Activated CD8-positive, alpha-beta memory T cell treated with anti-CD3 and anti-CD28 coated beads, Interleukin-2, amount 10 ng/mL, durations not matched to agents 7 days and 5 days (primary cell): ENCODE measurements at places on chromosomes 6 and 20. TPM values are rescaled to one million over a fixed set of nuclear protein-coding genes. Genes with fewer than 3 reads are reported as not detected.

DNA sequence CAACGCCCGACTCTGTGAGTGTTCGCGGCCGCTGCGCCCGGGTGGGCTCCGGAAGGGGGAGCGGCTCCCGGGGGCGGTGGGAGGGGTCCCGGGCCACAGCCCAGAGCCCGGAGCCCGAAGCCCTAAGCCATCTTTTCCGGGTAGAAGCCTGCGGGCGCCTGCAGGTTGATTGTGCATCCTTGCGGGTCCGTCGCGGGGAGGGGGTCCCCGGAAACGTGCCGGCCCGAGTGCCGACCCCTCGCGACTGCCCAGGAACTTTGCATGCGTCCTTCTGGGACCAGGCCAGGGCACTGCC lies 413 bp downstream of the PTPRA start:
- no peaks in the 10 kb centered on the region for H3K27me3 ChIP-seq
- peak; percentile 77 for DNase-seq
- peak overlapping the region; percentile 90 for H3K4me3 ChIP-seq

- H3K27me3 ChIP-seq, result peaks cover 7% of the 10 kb centered on the region
- no peaks in the 10 kb centered on the region for H3K4me1 ChIP-seq
- H3K36me3 ChIP-seq, result no peaks in the 10 kb centered on the region
- H3K27ac ChIP-seq, result no peak overlapping the region
These were observed 148.7 kb upstream of the PHACTR3 start for GRCh38 chr20:59455402-59456341.

GRCh38 chr6:8530785-8531435 lies 95.6 kb upstream of the SLC35B3 start:
- H3K27ac ChIP-seq, result no peak overlapping the region
- H3K36me3 ChIP-seq, result no peaks in the 10 kb centered on the region
- no peak overlapping the region for H3K4me3 ChIP-seq
- H3K4me1 ChIP-seq, result no peaks in the 10 kb centered on the region
- DNase-seq, result no peak
- no peaks in the 10 kb centered on the region for H3K27me3 ChIP-seq

- DNase-seq, result peak; percentile 9
- no peak overlapping the region for H3K4me3 ChIP-seq
These were observed 7.6 kb upstream of the SERPINB6 start for GRCh38 chr6:2978923-2979322.

DNA sequence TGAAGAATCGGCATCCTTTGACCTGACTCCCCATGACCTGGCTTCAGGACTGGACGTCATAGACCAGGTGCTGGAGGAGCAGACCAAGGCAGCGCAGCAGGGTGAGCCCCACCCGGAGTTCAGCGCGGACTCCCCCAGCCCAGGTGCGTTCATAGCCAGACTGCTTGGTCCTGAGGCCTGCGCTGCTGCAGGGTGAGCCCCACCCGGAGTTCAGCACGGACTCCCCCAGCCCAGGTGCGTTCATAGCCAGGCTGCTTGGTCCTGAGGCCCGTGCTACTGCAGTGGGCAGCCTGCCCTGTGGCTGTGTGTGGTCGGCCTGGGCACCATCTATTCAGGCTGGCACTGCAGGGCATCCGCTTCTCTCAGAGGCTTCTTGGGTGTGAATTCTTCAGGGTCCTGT lies 15.8 kb downstream of the RTEL1 start:
- no peaks in the 10 kb centered on the region for H3K27me3 ChIP-seq
- H3K27ac ChIP-seq, result no peak overlapping the region
- peaks cover 5% of the 10 kb centered on the region for H3K36me3 ChIP-seq
- no peak for DNase-seq
- no peaks in the 10 kb centered on the region for H3K4me1 ChIP-seq

DNA sequence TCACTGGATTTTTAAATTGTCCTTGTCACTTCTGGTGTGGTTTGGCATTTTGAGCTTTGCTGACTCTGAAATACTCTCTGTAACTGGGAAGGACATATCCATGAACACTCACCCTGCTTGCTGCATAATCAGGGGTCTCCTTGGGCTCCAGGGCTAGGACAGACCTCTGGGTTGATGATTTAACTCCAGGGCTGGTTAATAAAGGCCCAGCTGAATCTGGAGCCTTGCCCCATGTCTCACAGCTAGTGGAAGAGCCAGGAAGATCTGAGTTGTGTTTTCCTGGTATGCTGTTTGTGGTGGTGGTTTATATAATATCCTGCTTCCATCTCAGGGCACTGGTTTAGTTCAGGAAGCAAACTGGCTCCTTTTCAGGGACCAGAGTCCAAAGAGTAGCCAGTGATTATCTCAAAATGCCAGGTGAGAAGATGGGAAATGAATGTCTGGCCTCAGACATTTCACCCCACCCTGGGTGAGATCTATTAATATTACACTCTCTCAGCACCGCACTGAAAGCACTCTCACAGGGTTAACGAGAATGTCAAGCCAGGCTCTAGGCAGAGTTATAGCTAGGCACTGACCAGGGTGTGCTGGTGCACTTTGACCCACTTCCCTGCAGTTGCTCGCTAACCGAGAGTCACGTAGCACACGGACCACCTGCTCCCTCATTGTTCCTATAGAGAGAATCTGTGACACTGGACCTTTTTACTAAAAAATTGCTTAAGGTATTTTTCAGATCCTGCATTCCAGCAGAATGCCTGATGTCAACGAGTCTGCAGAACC lies 90.1 kb upstream of the SLC22A16 start:
- no peak overlapping the region for H3K4me3 ChIP-seq
- peaks cover 17% of the 10 kb centered on the region for H3K4me1 ChIP-seq
- H3K36me3 ChIP-seq, result no peaks in the 10 kb centered on the region
- no peaks in the 10 kb centered on the region for H3K27me3 ChIP-seq

DNA sequence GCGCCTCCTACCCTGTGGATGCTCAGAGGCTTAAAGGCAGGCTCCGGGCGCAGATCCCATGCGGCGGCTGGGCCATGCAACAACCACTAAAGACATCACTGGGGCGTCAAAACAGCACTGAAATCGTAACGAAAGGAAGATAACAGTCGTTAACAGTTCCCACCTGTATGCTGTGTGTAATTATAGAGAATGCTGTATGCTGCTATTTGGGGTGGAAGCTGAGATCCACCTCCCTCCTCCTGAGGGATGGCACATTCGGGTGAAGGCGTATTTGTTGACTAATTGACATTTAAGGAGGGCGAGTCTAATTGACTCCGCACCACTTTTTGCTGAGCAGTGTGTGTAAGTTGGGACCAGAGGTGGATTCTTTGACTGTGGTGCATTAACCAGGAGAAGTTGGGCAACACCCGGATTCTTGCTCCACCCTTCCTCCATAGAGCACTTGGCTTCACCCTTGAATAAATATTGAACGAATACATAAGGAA lies 687 bp downstream of the SLC35A1 start:
- H3K36me3 ChIP-seq, result peaks cover 5% of the 10 kb centered on the region
- H3K4me1 ChIP-seq, result peaks cover 24% of the 10 kb centered on the region
- peak overlapping the region; percentile 93 for H3K27ac ChIP-seq
- peaks cover under 1% of the 10 kb centered on the region for H3K27me3 ChIP-seq
- DNase-seq, result peak; percentile 76

DNA sequence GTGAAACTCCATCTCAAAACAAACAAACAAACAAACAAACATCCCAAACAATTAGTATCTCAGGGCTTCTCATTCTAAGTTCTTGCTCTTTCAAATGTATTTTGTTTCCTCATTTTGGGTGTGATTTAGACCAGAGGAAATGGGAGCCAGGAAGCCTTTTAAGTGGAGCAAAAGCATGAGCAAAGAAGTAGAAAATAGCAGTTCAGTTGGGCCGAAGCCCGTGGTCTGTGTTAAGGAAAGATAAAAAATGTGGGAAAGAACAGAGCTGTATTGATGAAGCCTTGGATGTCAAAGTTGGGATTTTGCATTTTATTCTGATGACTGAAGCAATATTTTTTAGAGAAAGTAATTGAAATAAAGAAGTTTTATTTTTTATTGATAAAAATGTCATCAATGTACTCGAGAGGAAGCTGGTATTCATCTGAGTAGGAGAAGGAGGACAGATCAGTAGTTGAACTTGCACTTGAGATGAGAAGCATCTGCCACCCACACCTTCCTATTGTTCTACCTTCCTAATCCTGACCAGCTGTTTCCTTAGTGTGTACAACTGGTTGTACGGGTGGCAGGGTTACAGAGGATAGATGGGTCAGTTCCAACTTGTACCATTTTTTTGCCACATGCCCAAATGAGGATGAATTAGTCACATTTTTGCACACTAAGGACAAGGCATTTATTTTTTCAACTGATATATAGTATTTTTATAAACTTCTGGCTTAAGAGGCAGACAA lies 56.1 kb downstream of the KIAA0408 start:
- H3K4me1 ChIP-seq, result peaks cover 11% of the 10 kb centered on the region
- no peaks in the 10 kb centered on the region for H3K27me3 ChIP-seq
- no peak for DNase-seq
- no peak overlapping the region for H3K4me3 ChIP-seq

DNA sequence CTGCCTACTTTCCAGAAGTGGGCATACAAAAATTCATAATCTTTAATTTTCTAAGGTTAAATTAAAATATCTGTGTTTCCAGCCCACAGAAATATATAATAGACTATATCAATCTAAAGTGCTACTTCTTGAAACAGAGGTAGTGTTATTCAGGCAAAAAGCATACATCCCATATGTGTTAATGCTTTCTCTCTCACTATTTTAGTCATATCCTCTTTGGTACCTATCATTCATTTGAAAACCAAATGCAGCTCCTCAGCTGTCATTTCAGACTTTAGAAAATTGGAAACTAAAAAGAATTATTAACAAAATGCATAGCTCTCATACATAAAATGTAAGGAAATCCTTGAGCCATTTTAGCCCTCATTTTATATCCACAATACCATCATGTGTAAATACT lies 925 bp downstream of the FHL5 start:
- H3K27ac ChIP-seq, result no peak overlapping the region
- no peaks in the 10 kb centered on the region for H3K4me1 ChIP-seq
- DNase-seq, result no peak
- H3K27me3 ChIP-seq, result peaks cover 19% of the 10 kb centered on the region

GRCh38 chr20:4455301-4455701 lies 266.4 kb upstream of the PRND start:
- H3K4me1 ChIP-seq, result no peaks in the 10 kb centered on the region
- H3K36me3 ChIP-seq, result no peaks in the 10 kb centered on the region
- no peak for DNase-seq
- no peak overlapping the region for H3K27ac ChIP-seq
- peaks cover 9% of the 10 kb centered on the region for H3K27me3 ChIP-seq

DNA sequence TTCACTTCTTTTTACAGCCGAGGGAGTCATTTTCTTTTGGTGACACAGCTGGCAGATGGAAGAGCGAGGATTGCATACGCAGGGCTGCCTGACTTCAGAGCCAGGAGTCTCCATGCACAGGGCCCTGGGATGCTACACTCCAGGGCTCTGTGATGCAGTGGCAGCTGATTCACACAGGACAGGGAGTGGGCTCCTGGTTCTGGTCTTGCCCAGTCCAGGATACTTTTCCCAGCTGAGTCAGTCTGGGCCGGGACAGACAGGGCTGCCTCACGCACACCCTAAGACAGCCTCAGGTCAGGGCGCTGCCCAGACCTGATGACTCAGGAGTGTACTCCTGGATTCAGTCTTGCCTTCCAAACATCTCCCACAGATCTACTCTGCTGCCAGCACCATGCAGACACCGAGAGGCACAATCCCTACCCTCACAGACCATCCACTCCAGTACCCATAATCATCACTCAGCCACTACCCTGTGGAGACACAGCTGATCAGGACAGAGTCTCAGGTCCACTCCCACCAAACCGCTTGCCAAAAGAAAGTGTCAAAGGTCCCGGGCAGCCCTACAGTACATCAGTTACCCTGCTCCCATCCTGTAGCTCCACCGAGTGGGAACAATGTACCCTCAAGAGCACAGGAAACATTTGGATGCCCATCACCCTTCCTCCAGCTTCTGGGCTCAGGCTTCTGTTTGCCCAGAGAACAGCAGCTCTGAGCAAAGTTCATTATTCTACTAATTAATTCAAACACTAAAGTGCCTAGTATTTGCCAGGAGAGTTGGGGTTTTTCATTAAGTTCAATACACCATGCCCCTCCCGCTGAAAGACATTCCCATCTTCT lies 11.5 kb downstream of the SDC4 start:
- no peak for DNase-seq
- H3K36me3 ChIP-seq, result no peaks in the 10 kb centered on the region
- H3K4me3 ChIP-seq, result no peak overlapping the region
- H3K27me3 ChIP-seq, result no peaks in the 10 kb centered on the region
- peaks cover 5% of the 10 kb centered on the region for H3K4me1 ChIP-seq

- H3K27ac ChIP-seq, result no peak overlapping the region
- no peak overlapping the region for H3K4me3 ChIP-seq
- DNase-seq, result no peak
- no peaks in the 10 kb centered on the region for H3K36me3 ChIP-seq
These were observed 198.3 kb downstream of the HTR1B start for GRCh38 chr6:77264970-77265369.

GRCh38 chr20:35992713-35993335 lies 24.4 kb downstream of the CNBD2 start:
- H3K36me3 ChIP-seq, result no peaks in the 10 kb centered on the region
- DNase-seq, result peak; percentile 63
- H3K4me3 ChIP-seq, result no peak overlapping the region
- peaks cover 4% of the 10 kb centered on the region for H3K4me1 ChIP-seq
- no peak overlapping the region for H3K27ac ChIP-seq

DNA sequence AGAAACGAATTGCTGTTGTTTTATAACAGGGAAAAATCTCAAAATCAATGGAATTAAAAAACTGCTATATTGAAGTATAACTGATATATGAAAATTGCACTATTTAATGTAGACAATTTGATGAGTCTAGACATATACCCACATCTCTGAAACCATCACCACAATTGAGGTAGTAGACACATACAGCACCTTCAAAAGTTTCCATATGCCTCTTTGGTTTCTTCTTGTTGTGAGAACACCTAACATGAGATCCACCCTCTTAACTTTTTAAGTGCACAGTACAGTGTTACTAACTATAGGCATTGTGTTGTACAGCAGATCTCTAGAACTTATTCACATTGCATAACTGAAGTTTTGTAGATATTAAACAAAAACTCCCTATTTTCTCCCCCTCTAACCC lies 14.0 kb upstream of the SLC17A5 start:
- no peak overlapping the region for H3K4me3 ChIP-seq
- no peaks in the 10 kb centered on the region for H3K36me3 ChIP-seq
- DNase-seq, result no peak
- no peak overlapping the region for H3K27ac ChIP-seq
- H3K4me1 ChIP-seq, result peaks cover 7% of the 10 kb centered on the region
- H3K27me3 ChIP-seq, result peaks cover 58% of the 10 kb centered on the region

DNA sequence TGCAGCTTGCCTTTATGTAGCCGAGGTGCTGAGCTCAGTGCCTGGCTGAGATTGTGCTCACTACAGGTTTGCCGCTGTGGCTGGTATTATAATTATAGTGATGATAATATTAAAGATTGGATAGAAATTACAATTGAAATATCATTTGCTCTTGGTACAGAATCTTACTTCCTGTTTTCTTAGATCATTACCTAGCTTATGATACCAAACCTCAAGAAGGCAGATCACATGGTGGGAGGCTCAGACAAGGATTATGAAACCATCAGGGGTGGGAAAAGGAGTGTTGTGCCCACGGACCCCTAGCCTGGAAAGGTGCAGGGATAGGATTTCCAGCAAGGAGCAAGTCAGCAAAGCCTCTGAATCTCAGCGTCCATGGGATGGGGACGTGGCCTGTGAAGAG lies 70.6 kb downstream of the IGF2R start:
- peaks cover 17% of the 10 kb centered on the region for H3K4me1 ChIP-seq
- H3K36me3 ChIP-seq, result peaks cover 51% of the 10 kb centered on the region
- no peak for DNase-seq
- no peaks in the 10 kb centered on the region for H3K27me3 ChIP-seq
- no peak overlapping the region for H3K4me3 ChIP-seq

RUNX2 gene
- 9.3 TPM for total RNA-seq

SLC17A2 gene
- total RNA-seq, result not detected

NOTCH4 gene
- total RNA-seq, result 0.61 TPM

PRSS16 gene
- total RNA-seq, result 0.82 TPM

ENPP5 gene
- total RNA-seq, result not detected

PNPLA1 gene
- total RNA-seq, result not detected

TCF19 gene
- total RNA-seq, result 106 TPM

TNFRSF21 gene
- total RNA-seq, result 0.09 TPM
